ENCODE measurements at places on chromosomes 3 and 15.
A peak's percentile ranks its signal among the peaks of the same experiment; 100 is the strongest.

DNA sequence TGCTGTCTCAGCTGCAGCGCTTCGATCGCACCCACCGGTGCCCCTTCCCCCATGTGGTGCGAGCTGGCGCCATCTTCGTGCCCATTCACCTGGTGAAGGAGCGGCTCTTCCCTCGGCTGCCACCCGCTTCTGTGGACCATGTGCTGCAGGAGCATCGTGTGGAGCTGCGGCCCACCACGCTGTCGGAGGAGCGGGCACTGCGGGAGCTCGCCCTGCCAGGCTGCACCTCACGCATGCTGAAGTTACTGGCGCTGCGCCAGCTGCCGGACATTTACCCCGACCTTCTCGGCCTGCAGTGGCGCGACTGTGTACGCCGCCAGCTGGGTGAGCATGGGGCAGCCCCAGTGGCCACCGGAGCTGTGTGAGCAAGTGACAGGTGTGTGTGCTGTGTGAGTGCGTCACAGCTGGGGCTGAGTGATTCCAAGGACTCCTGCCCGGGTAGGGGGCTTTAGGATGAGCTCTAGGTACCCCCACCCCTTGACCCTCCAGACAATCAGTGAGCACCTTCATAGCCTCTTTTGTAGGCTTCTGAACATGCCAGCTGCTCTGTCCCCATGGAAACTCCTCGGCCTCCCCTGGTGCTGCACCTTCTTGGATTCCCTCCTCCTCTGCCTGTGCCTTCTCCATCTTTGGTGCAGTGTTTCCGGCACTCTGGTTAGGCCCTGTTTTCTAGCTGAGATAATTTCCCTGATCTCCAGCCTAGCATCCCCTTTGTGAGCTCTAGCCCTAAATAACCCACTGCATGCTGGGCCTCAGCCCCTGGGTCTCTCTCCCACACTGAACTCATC is 7.0 kb downstream of the C15orf39 start:
- no peak for DNase-seq

- DNase-seq, result no peak
Observed at GRCh38 chr15:38373016-38373415, 80.9 kb upstream of the FAM98B start.

- no peak for DNase-seq
Observed at GRCh38 chr3:70426071-70426470, 113.6 kb upstream of the MDFIC2 start.

DNA sequence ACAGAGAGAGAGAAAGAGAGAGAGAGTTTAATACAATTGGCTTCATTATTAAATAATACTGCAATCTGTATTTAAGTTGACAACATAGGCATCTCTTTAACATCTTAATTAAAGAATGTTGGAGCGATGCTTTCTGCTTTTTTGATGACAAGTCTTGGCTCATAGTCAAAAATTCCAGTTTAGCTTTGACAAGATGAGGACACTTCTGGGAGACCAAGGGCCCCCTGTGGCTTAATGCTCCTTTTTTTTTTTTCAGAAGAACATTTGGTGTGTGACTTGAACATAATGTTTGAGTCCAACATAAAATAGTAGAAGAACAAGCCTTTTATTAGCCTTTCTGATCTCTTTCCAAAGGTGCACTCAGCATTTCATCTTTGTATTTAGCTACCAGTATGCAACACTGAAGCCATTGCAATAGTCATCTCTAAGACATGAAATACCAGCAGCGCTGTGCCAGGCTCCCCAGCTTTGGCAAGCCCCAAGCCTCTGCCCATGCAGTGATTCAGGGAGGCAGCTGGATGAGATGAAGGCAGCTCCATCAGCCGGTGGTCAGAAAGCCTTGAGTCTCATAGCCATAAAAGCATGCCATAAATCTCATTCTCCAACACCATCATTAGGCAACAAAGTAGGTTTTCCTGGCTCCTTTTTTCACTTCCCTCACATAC is 349.4 kb upstream of the SEMA6D start:
- DNase-seq, result no peak

DNA sequence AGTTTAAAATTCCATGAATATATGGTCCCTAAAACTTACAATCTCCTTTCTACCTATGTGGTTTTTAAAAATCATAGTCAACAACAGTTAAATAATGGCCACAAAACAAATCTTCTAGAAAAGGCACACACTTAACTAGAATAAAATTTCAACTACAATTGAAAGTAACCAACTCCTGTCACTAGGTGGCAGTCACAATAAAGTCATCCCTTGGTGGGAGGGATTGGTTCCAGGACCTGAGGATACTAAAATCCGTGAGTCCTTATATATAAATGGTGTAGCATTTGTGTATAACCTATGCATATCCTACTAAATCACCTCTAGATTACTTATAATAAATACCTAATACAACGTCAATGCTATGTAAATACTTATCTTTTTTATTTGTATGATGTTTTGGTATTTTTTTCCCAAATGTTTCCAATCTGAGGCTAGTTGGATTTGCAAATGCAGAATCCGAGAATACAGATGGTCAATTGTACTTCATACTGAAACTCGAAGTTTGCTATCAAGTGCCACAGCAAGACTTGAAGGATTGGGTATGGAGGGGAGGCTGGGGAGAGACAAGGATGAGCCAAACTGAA is 172.6 kb downstream of the FMN1 start:
- DNase-seq, result peak; percentile 76

GRCh38 chr3:25191673-25192072 is 236.4 kb upstream of the RARB start:
- no peak for DNase-seq

- no peak for DNase-seq
Observed at GRCh38 chr3:24707936-24708335, 213.3 kb upstream of the THRB start.

DNA sequence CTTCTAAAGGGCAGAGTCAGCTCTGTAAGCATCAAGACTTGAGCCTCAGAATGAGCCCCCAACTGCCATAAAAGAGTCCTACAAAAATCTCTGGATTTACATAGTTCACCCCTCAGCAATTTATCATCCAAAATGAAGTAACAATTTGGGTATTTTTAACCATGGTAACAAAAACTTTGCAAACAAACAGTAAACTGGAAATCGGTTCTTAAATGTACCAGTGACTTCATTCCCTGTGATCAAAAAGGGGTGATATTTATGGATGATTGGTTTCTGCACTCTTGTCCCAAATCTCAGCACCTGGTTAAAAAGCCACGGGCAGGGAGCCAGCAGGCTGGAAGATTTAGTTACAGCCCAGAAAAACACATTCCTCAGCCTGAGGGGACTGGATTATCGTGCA is 73.6 kb downstream of the TFG start:
- DNase-seq, result peak; percentile 20

DNA sequence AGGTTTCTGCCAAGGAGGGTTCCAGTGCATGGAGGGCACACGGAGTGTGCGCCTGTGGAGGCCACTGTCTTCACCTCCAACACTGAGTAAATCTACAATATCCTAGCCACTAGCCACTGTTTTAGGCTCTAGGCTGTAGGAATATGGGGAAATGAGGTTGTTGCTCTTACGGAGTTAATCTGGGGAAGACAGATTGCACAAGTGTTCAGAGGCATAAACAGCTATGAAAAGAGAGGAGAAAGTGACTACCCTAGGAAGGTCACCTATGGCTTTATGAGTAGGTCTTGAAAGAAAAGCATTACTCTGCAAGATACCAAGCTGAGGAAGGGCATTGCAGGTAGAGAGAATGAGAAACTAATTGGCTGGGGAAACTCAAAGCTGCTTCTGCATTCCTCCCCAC is 85.7 kb downstream of the CYP19A1 start:
- no peak for DNase-seq

DNA sequence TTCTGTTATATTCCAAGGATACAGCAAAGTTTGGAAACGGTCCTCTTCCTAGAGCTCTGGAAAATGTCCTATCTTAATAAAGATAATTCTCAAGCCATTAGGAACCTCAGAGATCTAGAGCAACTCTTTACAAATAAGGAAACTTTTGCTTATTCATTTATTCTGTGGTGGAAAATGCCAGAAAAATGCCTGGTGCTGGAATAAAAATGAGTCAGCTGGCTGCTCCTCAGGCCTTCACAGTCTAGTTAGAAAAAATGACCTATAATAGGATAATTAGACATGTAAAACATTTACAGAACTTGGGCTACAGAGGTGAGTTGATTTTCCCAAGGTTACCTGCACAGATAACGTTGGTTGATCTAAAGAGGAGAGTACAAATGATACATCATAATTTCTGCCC is 372.5 kb downstream of the NLGN1 start:
- DNase-seq, result peak; percentile 28

DNA sequence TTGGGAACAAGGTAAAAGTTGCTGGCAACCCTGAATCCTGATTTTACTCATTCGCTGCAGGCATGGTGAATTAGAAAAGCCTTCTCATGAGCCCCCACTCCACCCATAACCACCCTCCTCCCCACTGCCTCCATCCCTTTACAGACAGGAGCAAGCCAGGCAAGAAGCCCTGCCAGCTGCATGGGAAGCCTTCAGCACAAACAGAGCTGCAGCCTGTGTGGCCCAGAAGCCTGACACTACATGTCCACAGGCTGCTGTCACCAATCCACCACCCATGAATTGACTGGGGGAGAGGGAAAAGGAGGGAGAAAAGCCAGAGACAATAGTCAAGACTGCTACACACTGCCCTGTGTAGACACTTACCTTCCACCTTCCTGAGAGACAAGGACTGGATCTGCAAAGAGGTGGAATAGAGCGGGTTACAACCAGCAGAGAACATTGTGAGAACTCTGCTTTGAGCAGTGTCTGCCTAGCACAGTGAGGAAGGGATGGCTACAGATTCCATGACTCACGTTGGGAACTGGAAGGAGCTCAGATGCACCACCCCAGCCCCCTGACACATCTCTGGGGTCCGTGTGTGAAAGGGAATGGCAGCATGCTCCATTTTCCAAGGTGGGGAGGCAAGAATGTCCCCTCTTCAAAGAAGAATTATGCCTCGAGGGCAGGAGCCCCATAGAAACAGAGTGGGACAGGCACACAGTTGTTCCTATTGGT is 33.9 kb downstream of the DZIP1L start:
- peak; percentile 74 for DNase-seq
